ENCODE measurements at places on chromosomes 5 and 9. TPM values are rescaled to one million over a fixed set of nuclear protein-coding genes. Genes with fewer than 3 reads are reported as not detected.

Gene LRRC19
- not detected for polyA plus RNA-seq

Gene SLC6A18
- not detected for polyA plus RNA-seq

Gene ABO
- not detected for polyA plus RNA-seq

Gene SPATA31E1
- polyA plus RNA-seq: not detected

Gene SLC34A3
- polyA plus RNA-seq: 0.04 TPM

Gene CIZ1
- 92.5 TPM for polyA plus RNA-seq

Gene DMRTA1
- 0.62 TPM for polyA plus RNA-seq

Gene CCL28
- polyA plus RNA-seq: 0.15 TPM

Gene SHISAL2B
- not detected for polyA plus RNA-seq

DNA sequence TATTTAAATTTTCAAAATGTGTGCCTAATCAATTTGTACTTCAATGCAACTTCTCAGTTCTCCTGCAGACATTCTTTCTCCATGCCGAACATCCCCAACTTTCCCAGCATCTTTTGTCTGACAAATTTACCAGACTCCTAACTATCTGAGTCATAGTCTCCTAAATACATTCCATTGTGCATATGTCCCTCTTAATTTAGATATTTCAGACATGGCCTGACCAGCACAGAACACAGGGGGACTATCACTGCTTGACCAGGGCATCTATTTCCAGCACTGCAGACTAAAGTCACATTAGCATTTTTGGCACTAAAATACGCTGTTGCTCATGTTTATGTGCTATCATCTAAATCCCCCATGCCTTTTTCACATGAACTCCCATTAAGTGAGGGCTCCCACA, 71.9 kb downstream of the ITGA1 start:
- DNase-seq: no peak

DNA sequence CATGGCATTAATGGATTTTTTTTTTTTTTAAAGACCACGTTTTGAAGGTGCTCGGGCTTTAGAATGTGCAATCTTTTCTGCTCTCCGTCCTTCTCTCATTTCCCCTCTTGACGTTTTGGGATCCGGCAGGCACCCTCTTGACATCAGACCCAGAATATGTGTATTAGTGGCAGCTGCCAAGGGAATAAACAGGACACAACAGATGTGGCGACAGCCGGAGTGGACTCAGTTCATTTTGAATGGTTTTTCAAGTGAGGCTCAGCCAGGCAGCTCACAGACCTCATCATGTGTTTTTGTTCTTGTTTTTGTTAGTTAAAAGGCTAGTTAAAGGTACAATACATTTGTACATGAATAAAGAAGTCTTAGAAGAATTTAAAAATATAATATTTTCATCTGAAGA, 365.0 kb upstream of the SEMA6A start:
- no peak for DNase-seq

- DNase-seq: peak; percentile 88
Measured at GRCh38 chr9:134434894-134435506, 108.7 kb downstream of the RXRA start.

GRCh38 chr9:136430588-136431234, 8.9 kb downstream of the INPP5E start:
- peak; percentile 29 for DNase-seq

- DNase-seq: no peak
Measured at GRCh38 chr5:139795074-139796001, at the start of gene PSD2. PSD2 (plus strand) TSS chr5:139795808; CDS start chr5:139809441, 13,633 bp downstream.

GRCh38 chr5:140169410-140169809, 5.6 kb upstream of the CYSTM1 start:
- DNase-seq: no peak

DNA sequence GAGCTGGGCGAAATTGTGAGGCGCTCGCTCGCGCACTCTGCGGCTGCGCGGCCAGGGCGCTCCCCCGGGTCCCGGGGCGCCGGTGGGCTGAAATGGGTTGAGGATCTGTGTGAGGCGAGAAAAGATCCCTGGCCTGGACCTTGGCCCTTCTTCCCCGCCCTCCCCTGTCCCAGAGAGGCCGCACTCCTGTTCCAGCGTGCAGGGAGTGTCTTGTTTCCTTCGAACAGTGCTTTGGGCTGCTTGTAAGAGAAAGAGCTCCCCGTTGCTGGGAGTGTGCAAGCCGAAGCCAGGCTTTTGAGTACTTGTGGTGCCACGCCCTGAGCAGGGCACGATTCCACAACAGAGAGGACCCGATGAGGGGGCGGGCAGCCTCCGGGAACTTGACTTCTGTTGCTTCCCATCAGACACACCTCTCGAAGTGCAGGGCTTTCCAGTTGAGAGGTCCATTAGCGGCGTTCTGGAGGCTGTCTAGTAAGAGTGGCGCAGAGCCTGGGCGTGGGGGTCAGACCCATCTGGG, 535 bp downstream of the DOLPP1 start:
- DNase-seq: no peak

GRCh38 chr9:115598751-115599150, 480.8 kb upstream of the TNC start:
- DNase-seq: no peak

GRCh38 chr5:59637884-59638580, 255.5 kb downstream of the PDE4D start:
- DNase-seq: no peak

- peak; percentile 75 for DNase-seq
Measured at GRCh38 chr5:59287361-59287760, 606.2 kb downstream of the PDE4D start.

- DNase-seq: peak; percentile 48
Measured at GRCh38 chr9:6024035-6024554, 8.7 kb upstream of the RANBP6 start.

GRCh38 chr5:15560421-15560820, 60.4 kb downstream of the FBXL7 start:
- DNase-seq: no peak

GRCh38 chr5:79563247-79563590, 49.0 kb upstream of the TENT2 start:
- no peak for DNase-seq

DNA sequence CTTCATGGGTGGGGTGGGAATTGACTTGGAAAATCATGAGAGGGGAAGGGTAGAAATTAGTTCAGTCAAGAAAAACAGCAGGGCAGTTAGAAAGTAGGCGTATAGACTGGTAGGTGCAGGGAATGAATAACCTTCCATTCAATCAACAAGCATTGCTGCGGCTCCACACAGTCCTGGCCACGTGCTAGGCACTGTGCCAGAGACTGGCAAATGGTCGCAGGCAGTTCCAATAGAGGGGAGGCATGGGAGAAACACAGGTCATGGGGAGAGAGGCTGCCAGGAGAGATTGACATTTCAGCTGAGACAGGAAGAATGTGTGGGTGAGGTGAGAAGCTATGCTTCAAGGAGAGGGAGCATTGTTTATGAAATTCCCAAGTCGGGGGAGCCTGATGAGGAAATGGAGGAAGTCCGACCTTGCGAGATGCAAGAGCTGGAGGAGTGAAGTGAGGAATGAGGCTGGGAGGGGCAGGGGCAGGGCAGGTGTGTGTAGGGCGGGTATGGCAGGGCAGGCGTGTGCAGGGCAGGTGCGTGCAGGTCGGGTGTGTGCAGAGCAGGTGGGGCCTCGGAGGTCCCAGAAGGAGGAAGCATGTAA, 54.4 kb upstream of the PPARGC1B start:
- DNase-seq: no peak

- DNase-seq: no peak
Measured at GRCh38 chr9:129283705-129284606, 105.9 kb upstream of the IER5L start.

- no peak for DNase-seq
Measured at GRCh38 chr5:113063927-113064326, 87.3 kb downstream of the DCP2 start.

DNA sequence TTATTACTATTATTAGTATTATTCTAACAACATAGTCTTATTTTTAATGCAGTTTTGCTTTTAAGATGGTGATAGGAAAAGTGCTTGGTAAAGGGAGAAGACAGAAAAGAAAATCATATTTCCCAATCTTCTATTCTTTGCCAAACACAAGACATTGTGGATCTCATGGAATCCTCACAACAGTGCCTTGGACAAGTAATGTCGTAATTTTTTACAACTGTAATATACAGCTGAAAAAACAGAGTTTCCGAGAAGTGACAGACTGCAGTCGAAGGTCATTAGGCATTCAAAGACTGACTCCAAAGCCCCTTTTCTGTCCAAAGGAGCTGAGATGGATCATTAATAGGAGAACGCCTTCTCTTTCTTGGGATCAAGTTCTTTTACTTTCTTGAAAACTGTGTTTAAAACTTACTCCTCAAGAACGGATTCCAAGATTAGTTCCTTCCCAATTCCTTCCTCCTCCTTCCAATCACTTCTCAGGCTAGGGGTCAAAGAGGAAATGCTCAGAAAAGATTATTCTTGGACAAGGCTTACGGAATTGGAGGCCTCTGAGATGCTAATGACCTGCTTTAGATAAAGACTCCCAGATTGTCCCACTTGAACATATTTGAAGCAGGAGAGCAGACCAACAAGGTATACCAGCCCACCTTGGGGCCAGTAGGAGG, 24.3 kb upstream of the TRIM32 start:
- no peak for DNase-seq

- no peak for DNase-seq
Measured at GRCh38 chr9:115099901-115100300, 18.1 kb downstream of the TNC start.

- DNase-seq: no peak
Measured at GRCh38 chr5:168409591-168410458, 76.4 kb upstream of the RARS1 start.

- DNase-seq: peak; percentile 86
Measured at GRCh38 chr5:134577796-134578577, 52.5 kb downstream of the JADE2 start.

DNA sequence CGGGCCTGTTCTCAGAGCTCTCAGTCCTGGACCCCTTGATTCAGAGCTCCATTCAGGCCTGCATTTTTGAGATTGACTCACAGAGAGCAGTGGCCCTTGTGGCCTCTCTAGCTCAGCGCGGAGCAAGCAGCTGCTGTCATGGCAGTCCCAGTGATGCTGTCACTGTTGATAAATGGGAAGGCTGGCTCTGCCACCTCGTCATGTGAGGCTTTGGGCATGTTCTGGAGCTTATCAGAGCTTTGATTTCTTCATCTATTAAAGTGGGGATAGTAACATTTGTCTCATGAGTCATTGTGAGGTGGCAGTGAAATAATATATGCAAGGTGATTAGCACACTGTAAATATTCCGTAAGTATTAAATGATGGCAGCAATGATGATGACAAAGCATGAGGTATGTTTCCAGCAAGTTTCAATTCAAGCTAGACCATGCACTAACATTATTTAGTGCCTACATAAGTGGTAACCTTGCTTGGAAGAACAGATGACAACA, 126.4 kb upstream of the CXCL14 start:
- DNase-seq: no peak

DNA sequence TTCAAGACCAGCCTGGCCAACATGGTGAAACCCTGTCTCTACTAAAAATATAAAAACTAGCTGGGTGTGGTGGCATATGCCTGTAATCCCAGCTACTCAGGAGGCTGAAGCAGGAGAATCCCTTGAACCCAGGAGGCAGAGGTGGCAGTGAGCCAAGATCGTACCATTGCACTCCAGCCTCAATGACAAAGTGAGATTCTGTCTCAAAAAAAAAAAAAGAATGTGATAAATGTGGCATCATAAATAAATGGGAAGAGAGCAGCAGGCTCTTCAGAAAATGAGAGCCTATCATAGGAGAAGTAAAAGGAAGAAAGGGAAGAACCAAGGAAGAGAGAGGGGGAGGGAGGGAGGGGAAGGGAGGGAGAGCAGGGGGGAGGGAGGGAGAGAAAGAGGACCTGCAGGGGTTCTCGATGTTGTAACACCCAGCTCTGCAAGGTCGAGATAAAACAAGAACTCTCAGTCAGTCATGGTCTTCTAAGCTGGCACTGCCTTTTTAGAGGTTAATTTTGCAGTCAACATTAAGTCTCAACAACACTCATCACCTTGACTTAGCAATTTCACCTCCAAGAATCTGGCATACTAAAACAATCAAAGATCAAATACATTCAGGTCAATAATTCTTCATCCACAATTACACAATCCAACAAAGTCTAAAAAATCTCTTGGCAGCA, 68.7 kb upstream of the SIMC1 start:
- DNase-seq: no peak

DNA sequence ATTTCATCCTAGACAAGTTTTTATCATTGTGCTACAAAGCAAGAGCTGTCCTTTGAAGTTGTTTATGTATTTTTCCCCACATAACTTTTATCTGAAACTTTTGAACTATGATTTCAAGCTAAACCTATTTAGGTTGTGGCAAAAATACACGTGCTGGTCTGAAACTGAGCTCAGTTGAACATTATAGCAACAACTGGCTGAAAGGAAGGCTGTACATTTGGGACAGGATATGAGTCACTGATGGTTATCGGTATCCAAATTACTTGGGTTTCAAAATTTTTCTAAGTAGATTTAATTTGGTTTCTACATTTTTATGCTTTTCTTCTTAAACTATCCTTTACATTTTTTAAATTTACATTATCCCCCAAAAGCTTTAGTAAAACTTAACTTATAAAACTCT, 627.3 kb upstream of the NUDT12 start:
- DNase-seq: no peak

DNA sequence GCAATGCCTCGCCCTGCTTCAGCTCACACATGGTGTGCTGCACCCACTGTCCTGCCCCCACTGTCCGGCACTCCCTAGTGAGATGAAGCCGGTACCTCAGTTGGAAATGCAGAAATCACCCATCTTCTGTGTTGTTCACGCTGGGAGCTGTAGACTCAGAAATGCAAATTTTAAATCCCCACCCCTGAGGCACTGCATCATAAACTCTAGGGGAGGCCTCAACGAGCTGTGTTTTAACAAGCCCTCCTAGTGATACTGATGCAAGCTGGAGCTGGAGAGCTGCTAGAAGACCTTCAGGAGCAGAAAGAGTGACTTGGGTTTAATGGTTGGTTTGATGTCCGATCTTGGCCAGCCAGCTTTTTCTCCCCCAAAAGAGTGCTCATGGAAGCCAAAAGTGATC, 146.0 kb upstream of the MAST4 start:
- no peak for DNase-seq

DNA sequence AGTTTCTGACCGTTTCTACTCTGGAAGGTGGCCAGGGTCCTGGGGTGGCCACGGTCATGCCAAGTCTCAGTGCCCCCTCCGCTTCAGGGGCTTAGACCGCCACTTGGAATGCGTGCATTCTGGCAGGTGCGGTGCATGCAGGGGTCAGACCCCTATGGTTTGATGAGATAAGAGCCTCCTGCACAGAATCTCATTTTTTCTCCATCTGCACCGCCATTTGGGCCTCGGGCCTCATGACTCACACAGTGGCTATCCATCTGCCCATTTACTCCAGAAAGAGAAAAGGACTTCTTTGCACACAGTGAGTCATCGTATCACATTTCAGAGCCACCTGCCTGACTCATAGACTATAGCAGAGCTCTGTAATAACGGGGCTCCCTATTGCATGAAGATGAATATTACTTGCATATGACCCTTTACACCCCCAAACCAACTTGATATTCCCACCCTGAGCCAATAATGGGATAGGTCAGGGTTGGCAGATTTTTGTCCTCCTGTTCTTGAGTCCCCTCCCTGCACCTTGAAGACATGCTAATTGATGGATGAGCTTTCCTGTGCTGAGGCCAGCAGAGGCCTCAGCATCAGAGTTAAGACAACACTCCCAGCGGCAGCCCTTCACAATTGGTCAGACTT, 157.4 kb downstream of the NR3C1 start:
- peak; percentile 96 for DNase-seq

- peak; percentile 35 for DNase-seq
Measured at GRCh38 chr9:25716220-25716872, 38.1 kb upstream of the TUSC1 start.
